ENCODE measurements at places on chromosomes 6 and 20.

DNA sequence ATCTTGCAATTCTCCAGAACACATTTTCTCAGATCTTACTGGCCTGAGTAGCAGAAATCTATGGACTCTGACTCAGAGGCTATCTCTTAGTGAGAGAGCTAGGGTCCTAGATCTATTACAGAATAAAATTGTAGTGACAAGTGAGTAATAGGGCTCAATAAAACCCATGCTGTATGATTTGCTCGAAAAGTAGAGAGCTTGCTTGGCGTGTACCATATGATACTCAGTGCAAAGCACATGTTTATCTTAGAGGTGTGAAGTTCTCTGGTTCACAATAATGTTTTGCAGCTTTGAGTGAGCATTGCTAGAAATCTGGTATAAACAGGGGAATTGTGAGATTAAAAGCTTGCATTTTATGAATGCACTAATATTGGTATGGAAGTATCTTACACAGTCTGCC lies 87.8 kb upstream of the PRSS16 start:
- DNase-seq = no peak

- peak; percentile 73 for DNase-seq
Observed at GRCh38 chr20:38321959-38322598, 18.1 kb downstream of the BPI start.

- peak; percentile 15 for DNase-seq
Observed at GRCh38 chr6:41443616-41444525, 102.3 kb upstream of the FOXP4 start.

DNA sequence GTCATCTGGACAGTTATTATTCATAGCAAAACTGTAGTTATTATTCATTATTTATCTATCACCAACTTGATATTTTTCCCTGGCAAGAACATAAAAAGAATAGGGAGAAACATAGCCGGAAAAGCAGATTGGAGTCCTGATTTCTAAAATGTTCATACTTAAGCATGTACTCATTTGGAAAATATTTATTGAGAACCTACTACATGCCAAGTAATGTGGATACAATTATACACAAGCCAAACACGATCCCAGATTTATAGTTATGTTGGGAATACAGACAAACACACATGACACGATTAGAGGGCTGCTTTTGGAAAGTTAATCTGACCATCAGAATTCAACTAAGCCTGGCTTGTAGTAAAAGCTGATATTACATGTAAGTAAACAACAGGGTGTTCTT lies 30.7 kb downstream of the ARHGAP18 start:
- DNase-seq = peak; percentile 81

DNA sequence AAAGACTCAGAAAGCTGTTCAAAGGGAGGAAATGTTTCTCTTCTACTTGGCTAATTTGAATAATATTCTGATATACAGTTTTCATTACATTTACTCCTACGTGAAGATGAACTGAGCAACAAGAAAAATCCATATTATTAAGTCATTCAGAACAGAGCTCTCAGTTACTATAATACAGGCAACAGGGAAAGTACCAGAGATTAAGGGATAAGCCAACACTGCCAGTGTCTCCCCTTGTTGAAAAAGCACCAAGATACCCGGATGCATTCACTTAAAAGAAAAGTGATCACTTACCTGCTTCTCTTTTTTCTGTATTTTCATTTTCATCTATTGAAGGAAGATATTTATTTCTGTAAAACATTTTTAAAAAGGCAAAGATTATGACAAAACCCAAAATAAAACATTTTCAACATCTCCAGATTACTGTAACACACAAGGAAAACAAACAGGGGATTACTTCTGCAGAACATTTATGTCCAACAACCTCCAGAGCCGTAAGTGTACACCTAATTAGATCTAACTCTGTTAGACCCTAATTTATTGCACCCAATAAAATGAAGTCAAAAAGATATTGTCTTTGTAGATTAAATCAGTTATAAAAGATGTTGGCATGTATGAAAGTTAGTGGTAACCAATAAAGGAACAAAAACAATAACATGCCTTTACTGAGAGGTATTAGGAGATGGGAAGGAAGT lies 67.0 kb downstream of the CHD6 start:
- DNase-seq = no peak

- DNase-seq = no peak
Observed at GRCh38 chr20:33019465-33020277, 11.8 kb upstream of the BPIFB6 start.

DNA sequence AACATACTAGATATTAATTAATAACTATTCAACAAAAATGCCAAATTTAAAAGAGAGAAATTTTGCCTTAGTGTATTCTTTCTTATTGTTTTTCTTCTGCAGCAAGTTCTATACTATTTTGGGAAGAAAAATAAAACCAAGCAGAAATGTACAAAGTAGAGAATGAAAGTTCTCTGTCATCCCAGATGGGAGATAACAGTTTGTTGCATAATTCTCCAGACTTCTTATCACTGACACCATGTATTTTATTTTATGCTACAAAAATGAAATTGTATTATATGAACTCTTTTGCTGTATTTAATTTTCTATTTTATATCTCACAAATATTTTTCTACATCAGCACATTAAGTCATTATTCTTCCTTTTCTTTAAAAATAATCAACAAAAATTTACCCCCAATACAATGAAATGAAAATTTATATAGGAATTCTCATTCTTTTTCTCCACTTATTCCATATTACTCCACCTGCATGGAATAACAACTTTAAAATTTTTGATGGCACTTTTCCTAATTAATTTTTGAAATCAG lies 18.2 kb downstream of the TMEM244 start:
- no peak for DNase-seq

DNA sequence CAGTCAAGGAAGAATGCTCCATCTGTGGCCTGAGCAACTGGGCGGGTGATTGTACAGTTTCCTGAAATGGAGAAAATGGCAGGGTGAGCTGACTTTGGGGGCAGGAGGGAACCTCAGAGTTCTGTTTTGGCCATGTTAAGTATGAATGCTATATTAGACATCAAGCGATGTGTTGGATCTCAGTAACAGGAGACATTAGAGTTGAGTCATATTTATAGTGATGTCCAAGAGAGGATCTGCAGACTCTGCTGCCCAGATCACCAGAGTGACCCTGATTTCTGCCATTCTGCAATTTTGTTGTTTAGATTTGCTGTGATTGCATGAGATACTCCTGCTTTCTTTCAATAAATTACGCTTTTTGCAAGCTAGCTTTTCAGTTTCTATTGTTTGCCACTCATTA lies 131.4 kb upstream of the ENPP5 start:
- DNase-seq = no peak

- no peak for DNase-seq
Observed at GRCh38 chr6:98514073-98514720, 320.2 kb upstream of the POU3F2 start.

DNA sequence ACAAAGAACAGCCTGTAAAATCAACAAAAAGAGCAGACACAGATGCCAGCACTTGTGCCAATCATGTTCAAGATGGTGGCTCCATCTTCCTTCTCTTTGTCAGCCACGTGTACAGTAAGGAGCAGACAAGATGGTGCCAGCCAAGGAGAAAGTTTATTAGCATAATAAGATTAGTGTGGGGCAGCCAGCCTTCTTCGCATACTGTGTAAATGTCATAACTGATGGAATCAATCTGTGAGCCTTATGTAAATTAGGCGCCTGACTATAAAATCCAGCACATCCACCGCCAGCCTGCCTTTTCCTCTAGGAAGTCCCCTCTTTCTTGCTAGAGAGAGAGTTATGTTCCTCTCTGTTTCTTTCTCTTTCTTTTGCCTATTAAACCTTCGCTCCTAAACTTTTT lies 99.7 kb upstream of the RALGAPA2 start:
- no peak for DNase-seq

- DNase-seq = no peak
Observed at GRCh38 chr20:419556-420165, 11.6 kb downstream of the RBCK1 start.

GRCh38 chr20:38833857-38834164 lies 28.3 kb downstream of the PPP1R16B start:
- DNase-seq = no peak

DNA sequence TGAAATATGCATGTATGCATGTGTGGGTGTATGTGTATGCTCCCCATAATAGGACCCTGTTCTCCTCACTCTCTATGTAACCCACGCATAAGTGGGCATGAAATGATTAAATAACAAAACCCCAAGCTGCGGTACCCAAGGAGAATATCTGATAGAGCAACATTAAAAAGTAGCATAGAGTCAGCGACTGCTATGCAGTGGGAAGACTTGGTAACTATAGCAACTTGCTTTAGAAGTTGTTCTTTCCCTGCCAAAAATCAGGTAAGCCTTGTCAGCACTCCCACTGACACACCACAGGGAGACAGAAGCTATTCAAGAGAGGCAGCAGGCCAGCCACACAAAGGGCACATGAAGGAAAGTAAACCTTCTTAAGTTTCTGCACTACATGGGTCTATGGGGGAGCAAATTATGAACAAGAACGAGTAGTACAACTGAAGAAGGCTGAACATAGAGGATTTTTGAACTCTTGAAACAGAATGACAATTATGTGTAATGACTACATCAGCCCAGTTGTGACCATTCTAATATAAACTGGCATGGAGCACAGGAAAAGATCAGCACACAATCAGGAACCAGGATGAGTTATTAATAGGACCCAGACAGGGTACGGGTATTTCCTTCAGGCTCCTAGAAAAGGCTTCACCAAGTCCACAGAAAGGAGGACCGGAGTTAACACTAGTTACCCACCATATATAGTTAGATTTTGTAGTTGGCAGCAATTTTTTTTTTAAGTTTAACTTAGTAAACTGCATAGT lies 89.9 kb downstream of the GPR6 start:
- DNase-seq = no peak

DNA sequence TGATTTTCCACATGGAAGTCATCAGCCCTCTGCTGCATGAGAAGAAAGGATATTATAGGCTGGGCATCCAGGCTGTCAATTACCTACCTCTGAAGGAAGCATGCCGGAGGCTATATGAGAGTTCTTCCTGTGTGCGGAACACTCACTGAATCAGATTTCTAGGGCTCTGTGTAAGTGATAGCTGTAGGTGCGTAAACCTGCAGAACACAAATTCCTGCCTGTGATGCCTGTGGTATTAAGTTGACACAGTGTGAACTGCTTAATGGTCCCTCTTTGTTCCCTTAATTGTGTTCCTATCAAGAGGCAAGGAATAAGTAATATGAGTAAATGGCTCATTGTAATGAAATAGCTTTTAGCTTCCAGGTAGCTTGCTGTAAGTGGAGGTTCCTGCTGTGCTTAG lies 103.3 kb downstream of the ANKS1A start:
- DNase-seq = no peak

DNA sequence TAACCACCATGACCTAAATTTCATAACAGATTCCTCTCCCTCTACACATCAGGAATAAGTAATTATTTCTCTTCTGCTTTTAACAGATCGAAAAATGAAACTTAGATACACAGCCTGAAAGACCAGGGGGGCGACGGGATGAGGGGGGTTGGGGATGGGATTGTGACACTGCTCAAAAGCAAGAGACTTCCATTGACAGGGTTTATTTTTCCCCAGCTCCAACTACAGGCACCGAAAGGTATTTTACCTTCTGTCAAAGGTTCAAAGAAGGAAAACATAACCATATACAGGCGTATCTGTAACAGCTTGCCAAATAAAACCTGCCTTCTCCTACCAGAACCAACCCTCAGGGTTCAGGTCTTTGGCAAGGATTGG lies 1.3 kb downstream of the EPHA7 start:
- no peak for DNase-seq

GRCh38 chr20:64222851-64223525 lies 32.6 kb upstream of the PCMTD2 start:
- no peak for DNase-seq

DNA sequence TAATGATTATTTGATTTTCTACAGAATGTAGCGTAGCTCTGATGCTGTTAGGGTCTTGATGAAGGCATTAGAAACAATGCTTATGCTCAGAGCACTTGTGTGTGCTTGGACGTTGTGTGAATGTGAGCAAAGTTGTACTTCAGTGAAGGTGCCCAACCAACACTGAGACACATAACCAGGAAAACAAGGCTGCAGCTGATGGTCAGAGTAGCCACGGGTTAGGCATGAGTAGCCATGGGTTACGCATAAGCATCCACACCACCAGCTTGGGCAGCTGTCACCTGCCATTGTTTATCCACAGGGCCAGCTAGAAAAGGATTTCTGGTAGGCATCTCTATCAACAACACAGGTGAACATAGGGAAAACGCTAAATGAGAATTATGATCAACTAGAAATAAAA lies 326.6 kb downstream of the NRN1 start:
- DNase-seq = no peak

GRCh38 chr20:59912609-59913008 lies 20.8 kb downstream of the SYCP2 start:
- DNase-seq = no peak

- no peak for DNase-seq
Observed at GRCh38 chr6:106614592-106615257, 14.6 kb downstream of the RTN4IP1 start.

GRCh38 chr6:100379386-100379785 lies 85.3 kb downstream of the SIM1 start:
- DNase-seq = no peak

GRCh38 chr6:45746046-45746445 lies 269.6 kb downstream of the CLIC5 start:
- DNase-seq = peak; percentile 77

DNA sequence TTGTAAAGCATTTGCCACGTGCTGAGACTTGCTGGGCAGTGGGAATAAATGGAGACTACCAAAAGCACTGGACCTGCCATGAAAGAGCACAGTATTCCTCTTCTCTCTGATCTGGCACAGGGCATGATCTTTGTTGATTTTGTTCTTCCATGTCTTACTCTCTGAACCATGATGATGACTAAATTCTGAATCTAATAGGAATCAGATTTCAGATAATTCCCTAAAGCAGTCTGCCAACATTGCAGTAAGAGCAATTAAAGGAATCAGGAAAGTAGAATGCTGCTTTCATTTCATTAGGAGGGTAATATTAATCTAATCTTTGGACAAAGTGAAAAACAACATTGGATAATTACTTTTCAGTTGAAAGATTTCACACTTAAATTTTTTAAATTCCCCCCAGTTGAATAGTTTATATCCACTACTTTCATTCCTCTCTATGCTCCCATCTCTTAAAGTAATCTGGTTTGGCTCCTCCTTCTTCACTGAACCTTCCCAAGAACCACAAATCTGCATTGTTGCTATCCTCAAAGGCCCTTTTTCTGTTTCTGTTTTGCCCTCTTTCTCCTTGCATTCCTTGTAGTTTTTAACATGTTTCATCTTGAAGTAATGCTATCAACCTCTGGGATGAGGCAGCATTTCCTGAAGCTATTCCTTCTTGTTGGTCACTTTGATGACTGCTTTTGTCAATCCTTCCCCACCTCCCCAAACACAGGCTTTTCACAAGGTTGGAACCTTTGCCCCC lies 243.2 kb upstream of the TENT5A start:
- peak; percentile 78 for DNase-seq

- DNase-seq = peak; percentile 71
Observed at GRCh38 chr6:26296857-26297648, 67.9 kb upstream of the BTN3A2 start.

DNA sequence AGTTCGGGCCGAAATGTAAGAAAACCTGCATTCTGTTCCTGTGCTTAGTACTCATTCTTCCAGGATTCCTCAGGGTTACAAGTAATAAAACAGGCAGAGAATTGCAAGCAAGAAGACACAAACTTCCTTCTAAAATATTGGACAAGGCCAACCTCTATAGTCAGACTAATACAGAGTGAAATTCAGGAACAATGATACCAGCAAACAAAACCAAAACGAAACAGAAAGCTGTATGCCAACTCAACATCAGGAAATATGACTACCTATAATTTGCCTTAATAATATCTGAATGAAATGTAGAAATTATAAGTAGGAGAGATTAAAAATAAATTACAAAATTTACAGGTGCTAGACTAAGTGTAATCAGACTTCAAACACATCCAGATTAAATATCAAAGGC lies 238.8 kb downstream of the HIVEP2 start:
- DNase-seq = no peak

- peak; percentile 38 for DNase-seq
Observed at GRCh38 chr6:636488-636887, 20.4 kb downstream of the HUS1B start.

Data from fibroblast of mammary gland (primary cell).